ENCODE measurements at places on chromosomes 13 and 19.
A peak's percentile ranks its signal among the peaks of the same experiment; 100 is the strongest.

DNA sequence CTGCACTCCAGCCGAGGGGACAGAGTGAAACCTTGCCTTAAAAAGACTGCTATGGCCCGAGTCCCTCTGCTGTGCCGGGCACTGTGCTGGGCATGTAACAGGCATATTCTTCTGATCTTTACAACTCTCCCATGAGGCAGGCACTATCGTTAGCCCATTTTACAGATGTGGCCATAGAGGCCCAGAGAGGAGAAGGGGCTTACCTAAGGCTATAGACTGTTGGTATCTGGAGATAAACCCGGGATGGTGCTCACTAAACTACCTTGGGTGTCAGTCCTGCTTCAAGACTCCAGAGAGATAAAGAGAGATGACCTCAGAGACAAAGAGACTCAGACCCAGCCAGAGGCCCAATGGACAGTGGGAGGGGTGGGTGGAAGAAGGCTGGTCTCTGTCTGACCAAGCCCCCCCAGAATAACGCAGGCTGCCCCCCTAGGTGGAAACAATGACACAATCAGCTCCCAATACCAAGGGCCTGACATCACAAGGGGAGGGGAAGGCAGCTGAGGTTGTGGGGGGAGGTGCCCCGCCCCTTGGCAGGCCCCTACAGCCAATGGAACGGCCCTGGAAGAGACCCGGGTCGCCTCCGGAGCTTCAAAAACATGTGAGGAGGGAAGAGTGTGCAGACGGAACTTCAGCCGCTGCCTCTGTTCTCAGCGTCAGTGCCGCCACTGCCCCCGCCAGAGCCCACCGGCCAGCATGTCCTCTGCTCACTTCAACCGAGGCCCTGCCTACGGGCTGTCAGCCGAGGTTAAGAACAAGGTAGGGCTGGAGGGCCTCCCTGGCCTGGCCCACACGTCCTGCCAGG is at the start of gene CNN1:
Gene CNN1 (plus strand): TSS at position 620 of the 805 bp plus-strand sequence. CDS start 77 bp downstream, at position 697.
- no peak for DNase-seq

- no peak for DNase-seq
These were observed 14.6 kb downstream of the SIGLEC7 start for GRCh38 chr19:51156710-51157109.

GRCh38 chr13:30664689-30665275 is 47.1 kb downstream of the USPL1 start:
- no peak for DNase-seq

- peak; percentile 57 for DNase-seq
These were observed 958 bp downstream of the JUND start for GRCh38 chr19:18280247-18281081.

GRCh38 chr19:8569066-8569771 is 8.0 kb downstream of the MYO1F start:
- peak; percentile 51 for DNase-seq

- DNase-seq = no peak
These were observed at the start of gene TNPO2 for GRCh38 chr19:12723641-12724426. Gene TNPO2 (minus strand): TSS chr19:12723932. CDS start chr19:12720977, 2,955 bp downstream.

DNA sequence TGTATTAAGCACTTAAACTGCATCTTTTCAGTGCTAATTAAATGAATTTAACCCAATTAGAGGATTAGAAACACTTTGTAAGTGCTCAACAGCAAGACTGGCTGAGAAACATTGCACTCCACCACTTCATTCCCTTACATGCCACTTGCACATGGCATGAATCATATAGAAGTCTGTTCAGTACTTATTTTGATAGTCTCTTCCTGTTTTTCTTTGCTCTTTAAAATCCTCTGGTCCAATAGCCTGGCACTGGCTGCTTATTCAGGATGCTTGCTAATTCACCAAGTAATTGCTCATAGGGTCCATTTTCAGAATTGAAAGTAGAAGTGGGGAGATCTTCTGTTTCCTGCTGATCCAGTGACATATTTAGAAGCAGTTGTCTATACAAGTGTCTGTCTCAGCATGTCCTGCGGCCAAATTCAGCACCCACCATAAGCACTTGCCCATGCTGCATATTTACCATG is 900.1 kb downstream of the PCDH9 start:
- no peak for DNase-seq

DNA sequence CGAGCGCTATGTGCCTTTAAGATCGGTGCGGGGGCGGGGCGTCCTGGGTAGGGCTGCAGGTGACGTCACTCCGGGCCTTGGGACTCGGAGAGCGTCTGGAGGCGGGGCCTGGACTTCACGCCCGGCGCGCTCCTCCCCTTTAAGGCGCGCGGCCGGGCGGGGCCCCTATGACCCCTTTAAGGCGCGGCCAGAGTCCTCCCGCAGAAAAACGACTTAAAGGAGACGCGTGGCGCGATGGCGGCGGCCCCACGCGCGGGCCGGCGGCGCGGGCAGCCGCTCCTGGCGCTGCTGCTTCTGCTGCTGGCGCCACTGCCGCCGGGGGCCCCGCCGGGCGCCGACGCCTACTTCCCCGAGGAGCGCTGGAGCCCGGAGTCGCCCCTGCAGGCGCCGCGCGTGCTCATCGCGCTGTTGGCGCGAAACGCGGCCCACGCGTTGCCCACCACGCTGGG is at the start of gene COLGALT1:
Gene COLGALT1 (plus strand): TSS at position 170 of the 449 bp plus-strand sequence. CDS start 65 bp downstream, at position 235.
- peak; percentile 93 for DNase-seq

DNA sequence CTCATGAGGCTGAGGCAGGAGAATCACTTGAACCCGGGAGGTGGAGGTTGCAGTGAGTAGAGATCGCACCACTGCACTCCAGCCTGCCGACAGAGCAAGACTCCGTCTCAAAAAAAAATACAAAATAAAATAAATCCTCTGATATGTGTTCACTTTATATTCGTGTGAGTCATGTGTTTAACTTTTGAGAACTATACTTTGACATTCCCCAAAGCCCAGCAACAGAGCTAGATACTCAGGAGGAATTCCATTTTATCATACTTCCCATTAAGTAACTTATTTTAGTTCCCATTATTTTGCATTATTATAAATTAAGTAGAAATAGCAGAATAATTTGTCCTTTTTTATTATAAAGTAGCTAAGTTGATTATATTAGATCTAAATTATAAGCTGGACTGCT is 3.3 kb upstream of the CHAMP1 start:
- DNase-seq = no peak

DNA sequence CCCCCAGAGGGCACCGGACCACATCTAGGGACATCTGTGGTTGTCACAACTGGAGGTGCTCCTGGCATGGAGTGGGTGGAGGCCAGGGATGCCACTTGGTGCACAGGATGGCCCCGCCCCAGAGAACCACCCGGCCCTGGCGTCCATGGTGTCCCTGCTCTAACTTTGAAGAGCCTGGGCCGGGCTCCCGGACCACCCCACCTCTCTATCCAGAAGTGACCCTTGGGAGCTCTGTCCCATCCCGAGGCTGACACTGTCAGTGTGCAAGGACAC is 22.9 kb upstream of the MYDGF start:
- DNase-seq = no peak

GRCh38 chr19:29845574-29846176 is 33.9 kb downstream of the CCNE1 start:
- no peak for DNase-seq

GRCh38 chr13:39038569-39039030 is 344 bp downstream of the NHLRC3 start:
- DNase-seq = peak; percentile 12

DNA sequence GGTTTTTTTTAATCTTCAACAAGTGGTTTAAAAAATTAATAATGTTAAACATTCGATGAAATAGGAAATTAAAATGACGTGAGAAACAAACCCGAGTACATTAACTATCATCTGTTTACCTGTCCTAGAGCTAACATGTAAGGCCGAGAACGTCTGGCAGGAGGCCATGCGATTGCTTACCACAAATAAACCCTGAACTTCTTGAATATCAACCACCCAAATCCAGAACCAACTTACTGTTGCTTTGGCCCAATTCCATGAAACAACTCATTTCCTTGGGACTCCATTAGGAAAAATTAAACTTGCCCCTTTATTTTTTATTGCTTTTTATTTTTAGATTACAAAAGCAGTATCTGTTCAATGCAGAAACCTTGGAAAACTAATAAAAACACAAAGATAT is 228.9 kb upstream of the IRS2 start:
- no peak for DNase-seq

GRCh38 chr13:49357694-49358093 is 86.2 kb downstream of the CAB39L start:
- no peak for DNase-seq

- DNase-seq = no peak
These were observed 12.0 kb downstream of the HMGB1 start for GRCh38 chr13:30453727-30454126.

DNA sequence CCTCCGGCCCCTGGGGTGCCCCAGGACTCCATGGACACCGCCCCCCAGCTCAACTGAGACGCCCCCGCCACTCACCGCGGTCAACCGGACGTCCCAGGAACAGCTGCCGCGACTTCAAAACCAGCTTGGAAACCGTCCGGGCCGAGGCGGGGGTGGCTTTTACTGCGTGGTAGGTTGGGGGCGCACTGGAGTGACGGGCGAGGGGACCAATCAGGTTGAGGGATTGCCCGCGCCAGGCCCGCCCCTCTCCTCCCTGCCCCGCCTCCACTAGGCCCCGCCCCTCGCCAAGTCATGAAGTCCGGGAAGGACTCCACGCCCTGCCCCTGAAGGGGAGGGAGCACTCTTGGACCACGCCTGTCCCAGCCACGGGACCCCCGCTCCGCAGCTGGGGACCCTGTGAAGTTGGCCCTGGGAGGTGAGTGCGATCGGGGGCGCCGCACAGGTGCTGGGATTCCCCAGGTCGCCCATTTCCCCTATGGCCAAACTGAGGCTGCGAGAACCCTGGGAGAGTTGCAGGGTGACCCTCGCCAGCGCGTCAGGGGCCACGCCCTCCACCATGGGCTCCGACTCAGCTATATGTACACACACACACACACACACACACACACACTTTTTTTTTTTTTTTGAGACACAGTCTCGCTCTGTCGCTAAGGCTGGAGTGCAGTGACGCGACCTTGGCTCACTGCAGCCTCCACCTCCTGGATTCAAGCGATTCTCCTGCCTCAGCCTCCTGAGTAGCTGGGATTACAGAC is at the start of gene PLIN3:
Gene PLIN3 (minus strand): TSS at position 134 of the 752 bp plus-strand sequence. CDS start 6,273 bp downstream, outside the sequence.
- peak; percentile 84 for DNase-seq

GRCh38 chr13:34411177-34411576 is 530.9 kb upstream of the NBEA start:
- no peak for DNase-seq

DNA sequence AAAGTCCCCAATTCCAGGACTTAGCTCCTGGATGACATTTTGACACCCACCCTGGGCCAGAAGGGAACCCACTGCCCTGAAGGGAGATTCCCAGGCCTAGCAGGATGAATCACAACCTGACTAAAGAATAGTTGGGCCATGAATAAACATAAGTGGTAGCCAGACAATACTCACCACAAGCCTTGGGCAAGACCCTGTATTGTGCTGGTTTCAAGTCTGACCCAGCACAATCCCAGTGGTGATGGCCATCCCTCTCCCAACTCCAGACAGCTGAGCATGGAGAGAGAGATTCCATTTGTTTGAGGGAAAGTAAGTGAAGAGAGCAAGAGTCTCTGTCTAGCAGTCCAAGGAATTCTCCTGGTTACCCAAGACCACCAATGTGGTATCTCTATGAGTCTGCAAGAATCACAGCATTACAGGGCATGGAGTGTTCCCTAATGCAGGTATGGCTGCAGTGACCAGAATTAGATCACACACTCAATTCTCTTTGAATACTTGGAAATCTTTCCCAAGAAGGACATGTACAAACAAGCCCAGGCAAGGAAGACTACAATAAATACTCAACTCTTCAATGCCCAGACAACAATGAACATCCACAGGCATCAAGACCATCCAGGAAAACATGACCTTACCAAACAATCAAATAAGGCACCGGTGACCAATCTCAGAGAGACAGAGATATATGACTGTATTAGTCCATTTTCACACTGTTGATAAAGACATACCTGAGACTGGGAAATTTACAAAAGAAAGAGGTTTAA is 158.0 kb downstream of the VWA8 start:
- no peak for DNase-seq

DNA sequence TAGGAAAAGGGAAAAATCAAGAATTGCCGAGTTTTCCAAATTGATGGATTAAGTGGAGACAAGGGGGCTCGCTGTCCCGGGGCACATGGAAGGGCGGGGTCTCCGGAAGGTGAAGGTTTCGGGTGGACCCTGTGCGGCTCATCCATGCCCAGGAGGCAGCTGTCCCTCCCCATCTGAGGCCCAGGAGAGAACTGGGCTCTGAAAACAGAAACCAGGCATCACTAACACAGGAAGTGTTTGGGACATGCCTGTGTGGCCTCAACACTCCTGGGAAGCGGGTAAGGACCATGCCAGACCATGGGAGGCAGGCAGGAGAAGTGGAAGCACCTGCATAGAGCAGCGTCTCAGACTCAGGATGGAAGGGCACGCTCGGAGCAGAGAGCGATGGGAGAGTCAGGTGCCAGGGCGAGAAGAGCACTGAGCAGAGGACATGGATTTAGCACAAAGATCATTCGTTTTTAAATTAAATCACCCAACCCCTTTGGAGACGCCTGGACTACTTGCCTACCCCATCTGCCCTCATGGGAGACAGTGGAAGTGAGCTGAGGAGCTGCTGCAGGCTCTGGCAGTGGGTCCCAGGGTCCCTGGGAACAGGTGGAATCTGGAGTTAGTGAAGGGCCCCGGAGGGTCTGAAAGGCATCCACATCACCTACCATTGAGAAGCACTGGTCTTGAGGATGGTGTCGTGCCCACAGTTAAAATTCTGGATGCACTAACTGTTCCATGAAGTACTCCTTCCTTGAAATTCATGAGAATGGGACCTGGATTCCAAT is 183.2 kb upstream of the SOX1 start:
- DNase-seq = no peak

GRCh38 chr13:35159041-35159440 is 217.0 kb downstream of the NBEA start:
- no peak for DNase-seq

DNA sequence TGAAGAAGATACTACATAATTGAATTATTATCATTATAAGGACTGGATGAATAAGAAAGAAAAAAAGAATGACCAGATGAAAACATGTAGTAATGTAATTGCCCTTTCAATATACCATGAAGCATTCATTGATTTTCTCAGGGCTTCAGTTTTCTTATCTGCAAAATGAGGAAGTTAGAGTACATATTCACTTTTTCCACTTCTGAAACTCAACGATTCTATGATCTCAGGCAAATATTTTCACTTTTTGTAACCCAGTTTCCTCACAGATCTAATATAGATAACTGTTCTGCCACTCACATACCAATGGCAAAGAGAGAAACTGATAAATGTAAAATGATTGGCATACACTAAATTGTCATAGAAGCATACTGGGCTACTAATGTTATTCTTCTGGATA is 856.6 kb upstream of the KLHL1 start:
- no peak for DNase-seq

- peak; percentile 47 for DNase-seq
These were observed 24.6 kb upstream of the ZNF846 start for GRCh38 chr19:9793071-9793591.

- no peak for DNase-seq
These were observed at the start of gene WTIP for GRCh38 chr19:34480971-34481841. Gene WTIP (plus strand): TSS chr19:34481758. CDS start chr19:34481975, 217 bp downstream.

DNA sequence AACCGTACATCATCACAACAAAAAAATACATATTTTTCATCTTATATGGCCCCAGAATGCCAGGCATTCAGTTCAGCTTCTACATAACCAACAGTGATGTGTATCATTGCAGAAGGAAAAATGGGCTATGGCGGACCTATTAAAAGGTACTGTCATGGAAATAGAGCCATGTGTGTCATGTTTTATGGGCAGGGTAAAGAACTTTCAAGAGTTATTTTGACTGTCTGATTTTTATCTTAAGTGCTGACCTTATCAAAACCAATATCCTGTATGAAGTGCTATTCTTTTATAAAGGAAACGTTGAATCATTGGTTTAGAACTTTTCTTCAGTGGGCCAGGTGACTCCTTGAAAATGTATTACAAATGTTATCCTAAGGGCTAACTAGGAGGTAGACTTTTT is 9.9 kb downstream of the ZNF507 start:
- no peak for DNase-seq

GRCh38 chr13:49165798-49166752 is 54.1 kb upstream of the MLNR start:
- no peak for DNase-seq
